Ovary (tissue), 10 donors: ENCODE measurements at places on chromosomes 1 and 21. TPM values are rescaled to one million over a fixed set of nuclear protein-coding genes. Genes with fewer than 3 reads are reported as not detected.

- peak; percentile 83 for DNase-seq
- H3K4me1 ChIP-seq = peaks cover 13% of the 10 kb centered on the region
- H3K27me3 ChIP-seq = no peaks in the 10 kb centered on the region
- no peaks in the 10 kb centered on the region for H3K36me3 ChIP-seq
- peak within 1 kb of the TSS; percentile 51 for H3K27ac ChIP-seq
- peak within 1 kb of the TSS; percentile 75 for H3K4me3 ChIP-seq
Measured at GRCh38 chr1:9292361-9293240, at the start of gene SPSB1. SPSB1 (plus strand) TSS chr1:9292894; CDS start chr1:9355892, 62,998 bp downstream.

DNA sequence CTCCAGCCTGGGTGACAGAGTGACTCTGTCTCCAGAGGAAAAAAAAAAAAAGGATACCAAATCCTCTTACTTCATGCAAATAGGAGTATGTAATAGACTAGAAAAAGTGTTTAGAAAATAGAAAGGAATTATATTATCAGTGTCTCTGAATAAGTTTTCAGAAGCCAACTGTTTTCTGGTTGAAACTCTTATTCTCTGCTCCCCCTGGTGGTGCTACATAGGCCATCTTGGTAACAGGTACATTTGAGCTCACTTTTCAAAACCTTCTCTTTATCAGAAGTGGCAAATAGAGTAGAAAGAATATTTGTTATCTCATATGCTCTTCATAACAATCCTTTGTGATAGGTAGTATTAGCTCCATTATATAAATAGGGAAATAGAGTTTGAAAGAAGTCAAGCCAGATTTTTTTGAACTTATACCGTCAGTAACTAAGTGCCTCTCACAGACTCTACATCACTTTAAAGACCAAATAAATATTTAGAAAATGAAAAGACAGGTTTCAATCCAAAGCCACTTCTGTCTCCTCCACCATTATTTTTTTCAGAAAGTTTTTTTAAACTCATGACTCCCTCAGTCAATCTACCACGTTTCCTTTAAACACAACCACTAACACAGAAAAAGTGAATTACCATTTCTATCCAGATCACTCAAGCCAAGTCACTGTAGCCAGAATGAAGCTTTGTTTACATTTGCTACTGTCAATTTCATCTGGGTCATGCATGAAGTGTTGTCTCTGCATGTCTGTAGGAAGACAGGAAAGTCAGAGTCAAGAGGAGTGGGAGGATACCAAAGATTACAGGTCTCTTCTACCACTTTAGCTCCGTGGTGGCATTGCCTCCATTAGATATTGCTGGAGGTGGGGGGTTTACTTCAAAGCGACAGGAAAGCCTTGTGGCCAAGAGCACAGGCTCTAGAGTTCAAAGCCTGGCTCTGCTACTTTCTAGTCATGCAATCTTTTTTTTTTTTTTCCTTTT lies 45.6 kb downstream of the IL23R start:
- H3K27me3 ChIP-seq = no peaks in the 10 kb centered on the region
- H3K27ac ChIP-seq = no peak overlapping the region
- DNase-seq = no peak
- no peak overlapping the region for H3K4me3 ChIP-seq
- no peaks in the 10 kb centered on the region for H3K4me1 ChIP-seq
- H3K36me3 ChIP-seq = no peaks in the 10 kb centered on the region

- DNase-seq = no peak
- H3K4me1 ChIP-seq = no peaks in the 10 kb centered on the region
- H3K27me3 ChIP-seq = no peaks in the 10 kb centered on the region
- no peak overlapping the region for H3K27ac ChIP-seq
- no peaks in the 10 kb centered on the region for H3K36me3 ChIP-seq
Measured at GRCh38 chr1:185291652-185292051, 25.4 kb downstream of the IVNS1ABP start.

- H3K36me3 ChIP-seq = no peaks in the 10 kb centered on the region
- H3K4me1 ChIP-seq = no peaks in the 10 kb centered on the region
- H3K27me3 ChIP-seq = no peaks in the 10 kb centered on the region
- no peak for DNase-seq
- H3K27ac ChIP-seq = no peak overlapping the region
Measured at GRCh38 chr1:185263780-185264179, 53.3 kb downstream of the IVNS1ABP start.

- no peaks in the 10 kb centered on the region for H3K4me1 ChIP-seq
- DNase-seq = no peak
- H3K27me3 ChIP-seq = no peaks in the 10 kb centered on the region
Measured at GRCh38 chr1:24921412-24921811, 8.7 kb downstream of the RUNX3 start.

- no peaks in the 10 kb centered on the region for H3K36me3 ChIP-seq
- H3K4me1 ChIP-seq = peaks cover 2% of the 10 kb centered on the region
- DNase-seq = no peak
- no peak overlapping the region for H3K27ac ChIP-seq
- no peak overlapping the region for H3K4me3 ChIP-seq
Measured at GRCh38 chr1:244236101-244236500, 185.0 kb downstream of the ZBTB18 start.

- H3K4me1 ChIP-seq = no peaks in the 10 kb centered on the region
- no peak overlapping the region for H3K27ac ChIP-seq
- no peak overlapping the region for H3K4me3 ChIP-seq
- DNase-seq = no peak
- H3K36me3 ChIP-seq = no peaks in the 10 kb centered on the region
Measured at GRCh38 chr1:115092175-115092574, 2.9 kb upstream of the TSPAN2 start.

DNA sequence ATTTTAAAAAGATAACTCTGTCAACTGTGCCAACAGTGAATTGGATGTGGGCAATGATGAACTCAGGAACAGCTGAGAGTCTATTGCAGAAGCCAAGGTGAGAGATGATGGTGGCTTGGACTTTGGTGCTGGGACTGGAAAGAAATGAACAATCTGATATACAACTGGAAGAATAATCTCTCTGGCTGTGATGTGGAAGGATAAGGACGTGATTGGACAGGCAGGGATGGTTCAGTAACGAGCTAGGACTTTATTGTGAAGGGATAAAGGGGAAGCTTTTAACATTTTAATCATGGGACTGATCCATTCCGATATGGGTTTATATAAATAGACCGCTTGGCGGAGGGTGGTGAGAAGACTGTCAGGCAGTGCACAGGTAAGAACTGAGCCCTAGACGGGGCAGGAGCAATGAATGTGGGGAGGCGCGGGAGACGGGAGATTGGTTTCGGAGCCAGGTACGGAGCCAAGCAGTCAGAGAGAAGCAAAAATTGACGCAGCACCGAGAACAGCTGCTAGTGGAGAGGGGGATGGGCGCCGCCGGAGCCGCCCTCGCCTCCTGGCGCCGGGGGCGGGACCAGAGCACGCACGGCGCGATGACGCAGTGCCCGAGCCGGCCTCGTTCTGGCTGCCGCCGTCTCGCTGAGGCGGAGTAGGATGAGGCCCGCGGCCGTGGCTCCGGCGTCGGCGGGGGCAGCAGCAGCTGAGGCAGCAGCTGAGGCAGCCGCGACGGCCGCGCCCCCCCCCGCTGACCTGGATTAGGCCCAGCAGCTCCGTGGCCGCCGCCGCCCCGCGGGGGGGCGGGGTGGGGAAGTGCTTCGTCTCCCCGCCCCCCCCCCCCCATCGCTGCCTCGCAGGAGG lies at the start of gene RNF11:
Gene RNF11, plus strand, starts transcription at position 601 of the 858 bp plus-strand sequence. CDS start 484 bp downstream, outside the sequence.
- peaks cover 5% of the 10 kb centered on the region for H3K4me1 ChIP-seq
- peak within 1 kb of the TSS; percentile 87 for H3K27ac ChIP-seq
- H3K27me3 ChIP-seq = no peaks in the 10 kb centered on the region
- H3K4me3 ChIP-seq = peak within 1 kb of the TSS; percentile 96
- DNase-seq = peak; percentile 96

- H3K4me3 ChIP-seq = no peak overlapping the region
- no peaks in the 10 kb centered on the region for H3K4me1 ChIP-seq
- no peaks in the 10 kb centered on the region for H3K27me3 ChIP-seq
- no peak for DNase-seq
- H3K36me3 ChIP-seq = no peaks in the 10 kb centered on the region
- H3K27ac ChIP-seq = no peak overlapping the region
Measured at GRCh38 chr21:25485914-25486313, 121.4 kb downstream of the MRPL39 start.

DNA sequence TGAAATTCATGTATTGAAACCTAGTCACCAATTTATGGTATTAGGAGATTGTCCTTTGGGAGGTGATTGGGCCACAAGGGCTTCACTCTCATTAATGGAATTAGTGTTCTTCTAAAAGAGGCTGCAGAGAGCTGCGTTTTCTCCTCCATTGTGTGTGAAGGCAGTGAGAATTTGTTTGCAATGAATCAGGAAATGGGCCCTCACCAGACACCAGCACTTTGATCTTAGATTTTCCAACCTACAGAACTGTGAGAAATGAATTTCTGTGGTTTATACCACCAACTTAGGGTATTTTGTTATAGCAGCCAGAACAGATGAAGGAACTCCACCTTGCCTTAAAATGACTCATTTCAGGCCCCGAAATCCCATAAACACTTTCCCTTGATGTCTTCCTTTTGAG lies 544.2 kb downstream of the RWDD3 start:
- no peaks in the 10 kb centered on the region for H3K27me3 ChIP-seq
- no peak for DNase-seq
- H3K27ac ChIP-seq = no peak overlapping the region
- no peaks in the 10 kb centered on the region for H3K36me3 ChIP-seq
- no peaks in the 10 kb centered on the region for H3K4me1 ChIP-seq
- H3K4me3 ChIP-seq = no peak overlapping the region

DNA sequence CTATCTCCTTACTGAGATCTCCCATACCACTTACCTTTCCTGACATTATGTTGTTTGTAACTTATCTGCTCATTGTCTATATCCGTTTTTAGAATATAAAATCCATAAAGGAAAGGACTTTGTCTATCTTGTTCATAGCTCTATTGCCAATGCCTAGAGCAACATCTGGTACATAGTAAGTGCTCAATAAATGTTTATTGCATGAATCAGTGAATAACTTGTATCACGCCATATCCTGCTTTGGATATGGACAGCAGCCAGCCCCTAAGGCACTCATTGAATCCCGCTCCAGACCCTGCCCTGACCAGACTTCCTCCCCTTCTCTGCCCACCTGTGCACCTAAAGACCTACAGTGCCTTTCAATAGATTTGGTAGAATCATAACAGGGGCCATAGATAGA lies 298.1 kb upstream of the PLXNA2 start:
- H3K27me3 ChIP-seq = no peaks in the 10 kb centered on the region
- H3K4me1 ChIP-seq = no peaks in the 10 kb centered on the region
- no peak overlapping the region for H3K27ac ChIP-seq
- DNase-seq = no peak
- H3K36me3 ChIP-seq = no peaks in the 10 kb centered on the region

GRCh38 chr1:235643837-235644692 lies 5.5 kb downstream of the GNG4 start:
- no peak overlapping the region for H3K4me3 ChIP-seq
- DNase-seq = no peak
- no peaks in the 10 kb centered on the region for H3K36me3 ChIP-seq
- H3K4me1 ChIP-seq = peaks cover 3% of the 10 kb centered on the region
- no peaks in the 10 kb centered on the region for H3K27me3 ChIP-seq

- H3K36me3 ChIP-seq = no peaks in the 10 kb centered on the region
- no peaks in the 10 kb centered on the region for H3K27me3 ChIP-seq
- H3K4me3 ChIP-seq = no peak overlapping the region
- no peaks in the 10 kb centered on the region for H3K4me1 ChIP-seq
- no peak for DNase-seq
Measured at GRCh38 chr1:78170859-78171258, 125.1 kb downstream of the GIPC2 start.

DNA sequence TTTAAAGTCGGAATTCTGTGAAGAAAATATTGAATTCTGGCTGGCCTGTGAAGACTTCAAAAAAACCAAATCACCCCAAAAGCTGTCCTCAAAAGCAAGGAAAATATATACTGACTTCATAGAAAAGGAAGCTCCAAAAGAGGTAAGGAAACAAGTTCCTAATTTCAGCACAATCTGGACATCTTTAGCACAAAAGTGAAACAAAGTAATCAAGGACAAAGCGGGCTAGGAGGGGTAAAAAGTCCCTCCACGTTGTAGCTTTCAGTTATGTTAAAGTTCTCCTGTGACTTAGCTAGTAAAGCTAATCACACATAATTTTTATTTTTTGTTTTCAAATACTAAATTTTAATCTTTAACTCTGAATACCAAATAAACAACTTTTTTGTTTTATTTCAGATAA lies 2.2 kb downstream of the RGS2 start:
- H3K4me3 ChIP-seq = peak overlapping the region; percentile 55
- no peak overlapping the region for H3K27ac ChIP-seq
- H3K36me3 ChIP-seq = no peaks in the 10 kb centered on the region

Gene SPRR2E
- 0.63 TPM for total RNA-seq

Gene SYPL2
- 2.7 TPM for total RNA-seq

Gene CD101
- total RNA-seq = 1.6 TPM

Gene HCRTR1
- total RNA-seq = not detected

Gene TCEA3
- total RNA-seq = 42.0 TPM

Gene SLC35E2B
- total RNA-seq = 45.0 TPM

Gene KCNN3
- total RNA-seq = 1.7 TPM

Gene CSTB
- total RNA-seq = 23.1 TPM

Gene NEK2
- total RNA-seq = not detected
